Fibroblast of skin of left biceps (primary cell): ENCODE measurements at places on chromosomes 6 and 20.

DNA sequence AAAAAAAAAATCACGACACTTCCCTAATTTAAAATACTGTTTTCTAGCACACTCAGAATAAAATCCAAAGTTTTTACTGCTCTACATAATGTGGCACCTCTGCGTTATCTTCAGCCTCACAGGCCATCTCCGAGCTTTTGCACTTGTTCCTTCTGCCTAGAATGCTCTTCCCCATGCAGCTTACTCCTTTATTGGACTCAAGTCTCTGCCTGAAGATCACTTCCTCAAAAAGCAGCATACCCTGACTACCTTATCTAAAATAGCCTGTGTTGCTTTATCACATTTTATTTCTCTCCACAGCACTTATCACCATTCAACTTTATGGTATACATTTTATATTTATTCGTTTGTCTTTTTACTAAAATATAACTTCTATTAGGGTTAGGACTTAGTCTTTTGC lies 2.3 kb downstream of the ZNF322 start:
- no peak for DNase-seq

DNA sequence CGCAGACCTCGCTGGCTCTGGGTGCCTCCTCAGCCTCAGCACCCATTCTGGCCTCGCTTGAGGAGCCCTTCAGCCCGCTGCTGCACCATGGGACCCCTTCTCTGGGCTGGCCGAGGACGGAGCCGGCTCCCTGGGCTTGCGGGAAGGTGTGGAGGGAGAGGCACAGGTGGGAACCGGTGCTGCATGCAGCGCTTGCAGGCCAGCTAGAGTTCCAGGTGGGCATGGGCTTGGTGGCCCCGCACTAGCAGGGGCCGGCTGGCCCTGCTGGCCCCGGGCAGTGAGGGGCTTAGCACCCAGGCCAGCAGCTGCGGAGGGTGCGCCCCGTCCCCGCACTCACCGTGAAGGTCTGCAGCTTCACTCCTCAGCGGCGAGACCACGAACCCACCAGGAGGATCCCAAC lies 30.4 kb downstream of the DEFB114 start:
- no peak for DNase-seq

DNA sequence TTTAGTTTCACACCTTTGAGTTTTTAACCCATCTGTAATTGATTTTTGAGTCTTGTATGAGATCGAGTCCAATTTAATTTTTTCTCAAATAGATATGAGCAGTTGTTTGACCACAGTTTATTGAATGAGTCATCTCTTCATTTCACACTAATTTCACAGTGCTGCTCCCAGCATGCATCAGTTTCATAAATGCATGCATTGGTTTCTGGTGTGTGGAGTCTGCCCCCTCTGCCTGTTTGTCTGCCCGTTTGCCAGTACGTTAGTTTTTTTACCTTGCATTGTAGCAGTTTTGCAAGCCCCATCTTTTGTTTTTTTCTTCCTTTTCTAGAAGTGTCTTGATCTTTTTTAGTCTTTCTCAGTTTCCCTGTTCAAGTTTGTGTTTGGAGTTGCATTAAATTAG lies 11.9 kb downstream of the SLX4IP start:
- DNase-seq: peak; percentile 41

DNA sequence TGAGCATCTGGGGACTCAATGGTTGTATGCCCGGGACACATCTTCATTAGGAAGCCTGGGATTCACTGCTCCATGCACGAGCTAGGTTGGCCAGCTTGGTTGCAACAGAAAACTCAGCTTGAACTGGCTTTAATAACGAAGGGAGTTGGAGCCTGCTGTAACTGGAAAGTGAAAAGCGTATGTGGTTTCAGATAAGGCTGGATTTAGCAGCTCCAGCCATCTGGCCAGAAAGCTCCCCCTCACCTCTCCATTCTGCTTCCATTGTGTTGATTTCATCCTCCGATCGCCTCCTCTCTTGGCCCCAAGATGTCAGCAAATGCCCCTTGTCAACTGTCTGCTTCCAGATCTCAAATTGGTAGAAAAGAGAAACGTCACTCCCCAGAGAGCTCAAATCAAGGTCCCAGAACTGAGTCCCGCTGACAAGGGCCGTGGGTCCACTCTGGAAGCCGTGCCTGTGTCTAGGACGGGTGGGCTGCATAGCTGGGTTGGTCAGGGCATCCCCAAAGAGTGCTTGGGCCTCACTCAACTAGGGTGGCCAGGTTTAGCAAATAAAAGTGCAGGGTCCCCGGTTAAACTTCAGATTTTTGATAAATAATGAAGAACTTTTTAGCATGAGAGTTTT lies 117.0 kb upstream of the PMEPA1 start:
- DNase-seq: no peak

DNA sequence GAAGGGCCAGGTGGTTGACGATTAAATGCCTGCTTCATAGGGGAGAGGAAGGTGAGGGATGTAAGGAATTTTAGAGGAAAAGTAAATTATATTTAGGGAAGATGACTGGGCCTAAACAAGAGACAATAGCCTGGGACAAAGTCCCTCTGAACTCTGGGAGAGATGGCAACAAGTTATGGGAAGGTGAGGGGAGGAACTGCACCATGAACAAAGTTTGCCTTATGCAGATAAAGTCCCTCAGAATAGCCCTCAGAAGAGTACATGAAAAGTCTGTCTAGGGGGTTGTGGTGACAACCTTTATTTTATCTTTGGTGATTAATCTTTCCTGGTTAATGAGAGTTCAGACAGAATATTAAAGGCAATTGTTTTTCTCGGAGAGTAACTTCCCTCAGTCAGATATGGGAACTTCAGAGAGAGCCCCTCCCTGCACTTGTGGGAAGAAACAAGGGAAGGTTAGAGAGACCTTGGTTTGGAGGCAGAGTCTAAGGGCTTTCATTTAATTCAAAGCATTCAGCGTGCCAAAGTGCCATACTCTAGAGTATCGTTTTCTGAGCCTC lies 27.1 kb upstream of the FAM217A start:
- DNase-seq: no peak

DNA sequence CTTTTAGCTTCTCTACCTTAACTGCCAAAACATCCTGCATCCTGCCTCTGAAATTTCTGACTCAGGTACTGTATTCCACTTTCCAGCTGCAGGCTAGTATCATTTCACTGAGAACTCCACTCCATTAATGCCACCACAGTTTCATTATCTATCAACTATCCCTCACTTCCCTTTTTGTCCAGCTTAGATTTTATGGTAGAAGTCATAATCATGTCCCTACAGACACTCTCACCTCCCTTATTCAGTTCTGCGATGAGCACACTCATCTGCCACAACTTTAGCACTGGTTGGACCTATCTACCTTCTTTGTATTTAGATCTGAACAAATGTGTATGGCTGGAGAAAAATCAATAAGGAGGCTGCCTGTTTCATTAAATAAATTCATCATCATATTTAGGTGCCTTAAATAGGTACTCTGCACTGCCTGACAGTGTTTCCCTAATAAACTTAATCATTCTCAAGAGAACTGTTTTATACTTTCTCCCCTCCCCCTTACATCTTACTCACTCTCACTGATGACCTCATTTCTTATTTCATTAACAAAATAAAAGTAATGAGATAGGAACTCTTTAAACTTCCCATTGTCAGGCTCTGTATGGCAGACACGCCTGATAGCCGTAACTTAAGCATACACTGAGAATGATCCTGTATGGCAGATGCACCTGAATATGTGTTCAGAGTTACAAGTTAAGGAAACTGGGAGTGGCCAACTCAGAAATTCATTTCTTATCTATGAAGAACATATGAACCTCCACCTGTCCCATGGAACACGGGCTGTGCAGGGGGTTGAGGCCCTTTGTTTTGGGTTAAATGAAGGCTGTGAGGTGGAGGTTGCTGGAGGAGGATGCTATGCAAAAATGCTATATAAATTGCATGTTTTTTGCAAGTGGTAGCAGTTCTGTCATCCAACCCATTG lies 95.3 kb upstream of the MAN1A1 start:
- DNase-seq: no peak

DNA sequence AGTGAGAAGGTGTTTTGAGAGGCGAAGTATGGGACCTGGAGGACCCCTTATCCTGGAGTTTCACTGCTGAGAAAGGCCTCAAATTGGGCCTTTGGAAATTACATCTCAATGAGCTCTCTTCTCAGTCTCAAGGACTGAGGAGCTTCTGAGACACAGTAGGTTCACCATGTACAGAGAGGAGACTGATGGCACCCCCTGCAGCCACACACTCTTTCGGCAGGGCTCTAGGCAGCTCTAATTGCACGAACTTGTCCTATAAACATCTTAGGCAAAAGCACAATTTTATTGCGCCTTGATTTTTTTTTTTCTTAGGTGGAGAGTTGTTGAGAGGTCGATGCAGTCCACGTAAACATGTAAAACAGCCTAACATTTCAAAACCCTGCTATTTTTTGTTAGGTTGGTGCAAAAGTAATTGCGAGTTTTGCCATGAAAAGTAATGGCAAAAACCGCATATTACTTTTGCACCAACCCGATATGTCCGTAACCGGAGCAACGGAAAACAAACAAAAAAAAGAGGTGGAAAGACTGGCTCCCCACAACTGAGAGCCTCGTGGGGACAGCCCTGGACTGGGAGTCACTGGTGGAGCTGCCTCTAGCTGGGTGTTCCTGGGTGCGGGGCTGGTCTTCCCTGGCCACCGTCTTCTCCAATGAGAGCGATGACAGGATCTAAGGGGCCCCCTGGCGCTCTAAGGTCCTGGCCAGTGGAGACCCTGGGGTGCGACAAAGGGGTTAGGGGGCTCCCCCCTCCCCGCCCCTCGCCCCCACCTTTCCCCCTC lies 84.0 kb upstream of the EYA2 start:
- DNase-seq: no peak

DNA sequence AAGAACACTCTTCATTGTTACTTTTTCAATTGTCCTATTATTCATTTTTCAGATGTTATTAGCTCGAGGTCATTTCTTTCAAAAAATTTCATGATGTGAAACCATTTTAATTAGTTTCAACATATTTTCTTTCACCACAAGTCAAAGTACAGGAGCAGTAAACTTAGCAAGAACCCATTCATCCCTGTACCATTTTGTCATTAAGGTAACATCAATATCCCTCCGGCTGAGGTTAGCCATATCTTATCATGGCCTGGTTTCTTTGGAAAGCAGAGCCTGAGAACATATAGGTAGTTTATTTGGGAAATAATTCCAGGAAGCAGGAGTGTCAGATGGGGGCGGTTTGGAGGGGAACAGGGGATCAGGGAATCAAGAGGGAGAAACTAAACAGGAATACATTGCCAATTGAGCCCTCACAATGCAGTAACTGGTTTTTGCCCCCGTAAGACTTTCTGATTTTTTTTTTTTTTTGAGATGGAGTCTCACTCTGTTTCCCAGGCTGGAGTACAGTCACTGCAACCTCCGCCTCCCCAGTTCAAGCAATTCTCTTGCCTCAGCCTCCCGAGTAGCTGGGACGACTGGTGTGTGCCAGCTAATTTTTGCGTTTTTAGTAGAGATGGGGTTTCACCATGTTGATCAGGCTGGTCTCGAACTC lies 83.7 kb downstream of the MKKS start:
- no peak for DNase-seq

- DNase-seq: no peak
Observed at GRCh38 chr20:20521736-20522135, 153.8 kb downstream of the INSM1 start.

- DNase-seq: no peak
Observed at GRCh38 chr6:92840246-92840930, 579.0 kb downstream of the EPHA7 start.

DNA sequence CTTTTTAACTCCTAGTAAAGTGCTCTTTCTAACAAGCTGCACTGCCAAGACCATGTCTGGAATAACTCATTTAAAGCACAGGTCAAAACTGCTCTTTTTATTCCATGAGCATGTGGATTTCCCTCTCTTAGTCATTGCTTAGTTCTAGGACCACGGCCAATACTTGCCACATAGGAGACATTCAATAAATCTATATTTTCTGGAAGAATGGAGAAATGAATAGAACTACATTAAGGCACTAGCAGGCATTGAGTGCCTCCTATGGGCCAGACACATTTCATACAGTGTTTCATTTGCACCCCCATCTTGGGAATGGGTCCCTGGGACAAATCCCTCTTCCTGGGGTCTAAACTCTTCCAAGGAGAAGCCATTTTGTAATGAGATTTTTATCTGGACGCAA lies 552.8 kb upstream of the CITED2 start:
- DNase-seq: peak; percentile 82

DNA sequence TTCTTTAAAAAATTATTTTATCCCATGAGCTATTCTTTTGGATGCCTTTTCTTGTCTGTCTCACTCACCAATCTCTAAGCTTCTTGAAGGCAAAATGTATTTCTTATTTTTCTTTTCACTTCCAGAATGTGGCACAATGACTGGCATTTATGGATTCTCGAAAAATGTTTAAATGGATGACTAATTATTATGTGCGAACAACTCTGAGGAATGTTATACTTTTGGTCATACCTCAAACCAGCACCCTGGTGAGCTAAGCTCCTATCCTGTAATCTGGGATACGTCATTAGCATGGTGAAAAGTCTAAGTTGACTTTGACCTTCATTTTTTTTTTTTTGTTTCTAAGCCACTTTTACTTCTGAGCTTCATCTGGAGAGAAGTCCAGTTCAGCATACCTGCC lies 214.0 kb upstream of the CEP162 start:
- DNase-seq: no peak
